ENCODE measurements at places on chromosomes 1 and 21.

DNA sequence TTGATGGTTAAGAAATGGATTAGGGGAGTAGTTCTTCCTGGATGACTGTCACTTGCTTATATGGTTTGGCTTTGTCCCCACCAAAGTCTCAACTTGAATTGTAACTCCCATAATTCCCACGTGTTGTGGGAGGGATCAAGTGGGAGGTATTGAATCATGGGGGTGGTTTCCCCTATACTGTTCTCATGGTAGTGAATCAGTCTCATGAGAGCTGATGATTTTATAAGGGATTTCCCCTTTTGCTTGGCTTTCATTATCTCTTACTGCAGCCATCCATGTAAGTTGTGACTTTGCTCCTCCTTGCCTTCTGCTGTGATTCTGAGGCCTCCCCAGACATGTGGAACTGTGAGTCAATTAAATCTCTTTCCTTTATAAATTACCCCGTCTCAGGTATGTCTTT lies 1621.1 kb downstream of the MRPL39 start:
- no peak for DNase-seq

GRCh38 chr1:184299406-184299790 lies 87.4 kb upstream of the C1orf21 start:
- DNase-seq: no peak

DNA sequence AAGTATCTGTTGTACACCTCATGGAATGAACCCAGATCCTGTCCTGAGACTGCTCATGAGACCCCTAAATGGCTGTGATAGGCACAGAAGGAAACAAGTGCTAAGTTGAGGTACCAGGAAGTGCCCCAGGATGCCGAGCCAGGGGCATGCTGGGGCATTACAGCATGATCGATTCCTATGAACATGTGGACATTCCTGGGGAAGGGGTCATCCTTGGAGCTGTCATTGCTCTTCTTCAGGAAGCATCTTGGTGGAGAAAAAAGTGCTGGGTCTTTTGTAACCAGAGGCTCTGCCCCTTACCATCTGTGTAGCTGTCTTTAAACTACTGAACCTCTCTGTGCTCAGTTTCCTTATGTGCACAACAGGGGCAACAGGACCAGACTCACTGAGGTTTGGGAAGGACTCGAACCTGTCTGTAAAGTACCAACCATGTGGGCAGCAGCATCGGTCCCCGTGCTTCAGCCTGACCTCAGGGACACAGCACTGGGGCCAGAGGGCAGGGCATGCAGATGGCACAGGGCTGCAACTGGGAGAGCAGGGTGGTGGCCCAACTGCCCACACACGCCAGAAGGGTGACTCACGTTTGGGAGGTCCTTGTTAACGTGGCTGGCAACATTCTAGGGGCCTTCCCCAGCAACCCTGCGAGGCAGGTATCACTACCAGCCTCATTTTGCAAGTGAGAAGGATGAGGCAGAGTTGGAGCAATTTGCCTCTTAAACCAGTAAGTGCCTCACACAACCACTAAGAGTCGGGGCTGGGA lies 142.3 kb upstream of the EDN2 start:
- DNase-seq: no peak

- DNase-seq: no peak
These were observed 10.3 kb downstream of the PADI4 start for GRCh38 chr1:17318262-17318661.

DNA sequence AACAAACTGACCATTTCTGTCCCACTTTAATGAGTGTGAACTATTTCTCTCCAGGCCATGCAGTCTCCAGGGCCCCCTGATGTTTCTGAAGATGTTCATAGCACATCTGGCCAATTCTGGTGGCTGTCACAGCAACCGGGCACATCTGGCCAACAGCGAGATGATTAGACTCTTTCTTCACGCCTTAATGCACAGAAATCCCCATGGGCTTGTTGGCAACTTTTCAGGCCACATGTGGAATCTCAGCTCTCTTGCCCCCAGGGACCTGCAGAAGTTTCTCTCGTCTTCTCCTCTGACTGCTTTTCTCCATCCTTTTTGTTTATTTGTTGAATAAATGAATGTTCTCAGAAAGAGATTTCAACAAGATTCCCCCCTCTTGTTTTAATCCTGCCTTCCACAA lies 71.2 kb upstream of the HMGB4 start:
- DNase-seq: no peak

DNA sequence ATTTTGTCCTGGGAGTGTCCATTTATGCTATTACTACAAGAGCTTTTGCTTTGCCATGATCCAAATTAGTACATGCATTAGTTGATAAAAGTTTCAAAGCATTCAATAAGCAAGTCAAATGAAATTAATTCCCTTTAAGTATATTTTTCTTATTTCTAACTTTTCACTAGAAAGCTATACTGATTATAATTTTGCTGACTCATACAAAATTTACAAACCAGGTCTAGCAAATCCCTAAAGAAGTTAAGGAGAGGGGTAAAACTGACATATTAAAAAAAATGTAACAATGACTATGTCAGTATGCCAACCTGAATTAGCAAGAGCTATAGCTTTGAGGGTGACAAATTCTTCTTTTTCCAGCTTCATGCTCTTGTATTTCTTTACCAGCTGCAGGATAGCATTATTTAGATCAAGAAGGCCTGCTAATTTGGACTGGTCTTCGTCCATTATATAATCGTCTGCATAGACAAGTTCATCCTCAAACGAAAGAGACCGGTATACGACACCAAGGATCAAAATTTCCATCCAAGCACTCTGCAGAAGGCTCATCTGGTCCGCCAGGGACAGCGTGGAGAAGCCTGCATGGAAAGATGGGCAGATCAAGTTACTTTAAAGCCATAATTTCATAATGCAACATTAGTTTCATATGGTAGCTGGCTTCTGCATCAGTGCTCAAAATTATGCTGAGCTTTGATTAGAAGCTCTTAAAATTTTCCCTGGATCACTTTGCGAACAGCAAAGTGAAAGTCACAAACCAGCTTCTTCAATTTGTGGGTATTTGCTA lies 95.8 kb upstream of the USH2A start:
- DNase-seq: no peak

DNA sequence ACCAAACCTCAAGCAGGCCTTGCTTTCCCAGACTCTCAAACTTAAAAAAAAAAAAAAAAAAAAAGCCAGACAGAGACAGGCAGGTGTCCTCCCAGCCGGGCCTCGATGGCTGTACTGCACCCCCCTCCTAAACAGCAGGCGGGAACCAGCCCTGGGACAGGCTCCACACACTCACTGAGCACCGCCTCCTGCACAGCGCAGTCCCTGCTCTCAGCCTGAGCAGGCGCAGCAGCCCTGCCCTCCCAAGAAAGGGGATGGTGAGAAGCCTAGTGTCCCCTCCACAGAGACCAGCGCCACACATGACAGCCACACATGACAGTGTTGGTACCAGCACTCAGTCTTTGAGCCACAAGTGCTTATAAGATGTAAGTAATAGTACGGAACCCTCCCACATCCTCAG lies 11.9 kb downstream of the MX2 start:
- no peak for DNase-seq

DNA sequence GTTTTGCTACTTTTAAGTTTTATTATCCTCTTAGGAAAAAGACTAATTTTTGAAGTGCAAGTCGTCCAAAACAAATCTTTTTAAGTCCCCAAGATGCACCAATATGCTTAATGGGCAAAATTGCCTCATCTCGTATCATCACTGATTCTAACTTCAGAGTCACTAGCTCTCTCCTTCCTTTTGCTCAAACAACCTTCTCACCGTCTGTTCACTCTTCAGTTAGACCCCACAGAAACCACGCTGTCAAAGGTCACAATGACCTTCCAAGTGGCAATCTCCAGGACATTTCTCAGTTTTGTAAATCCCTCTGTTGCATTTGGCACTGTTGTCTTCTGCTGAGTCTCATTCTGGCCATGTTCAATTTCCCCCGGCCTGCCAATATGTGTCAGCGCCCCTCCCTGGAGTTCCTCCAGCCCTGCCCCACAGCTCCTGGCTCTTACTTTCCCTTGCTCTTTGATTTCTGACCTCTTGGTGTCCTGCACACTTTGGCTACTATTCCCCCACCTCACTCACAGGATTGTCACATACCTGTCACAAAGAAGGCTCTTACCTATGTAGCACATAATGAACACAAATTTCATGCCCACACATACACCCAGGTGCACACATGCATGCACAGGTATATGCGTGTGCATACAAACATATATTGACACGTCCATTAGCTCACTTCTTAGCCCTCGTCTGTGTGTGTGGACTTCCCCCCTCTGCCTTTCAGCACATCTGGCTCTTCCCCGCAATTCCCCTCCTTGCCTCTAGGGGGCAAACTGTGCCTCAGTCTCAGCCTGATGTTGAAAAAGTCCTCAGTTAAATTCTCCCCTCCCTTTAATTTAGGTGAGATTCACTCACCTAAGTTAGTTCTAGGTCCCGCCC lies 354.0 kb upstream of the DUSP10 start:
- DNase-seq: peak; percentile 67

- no peak for DNase-seq
These were observed 185.9 kb downstream of the COQ8A start for GRCh38 chr1:227125929-227126545.

DNA sequence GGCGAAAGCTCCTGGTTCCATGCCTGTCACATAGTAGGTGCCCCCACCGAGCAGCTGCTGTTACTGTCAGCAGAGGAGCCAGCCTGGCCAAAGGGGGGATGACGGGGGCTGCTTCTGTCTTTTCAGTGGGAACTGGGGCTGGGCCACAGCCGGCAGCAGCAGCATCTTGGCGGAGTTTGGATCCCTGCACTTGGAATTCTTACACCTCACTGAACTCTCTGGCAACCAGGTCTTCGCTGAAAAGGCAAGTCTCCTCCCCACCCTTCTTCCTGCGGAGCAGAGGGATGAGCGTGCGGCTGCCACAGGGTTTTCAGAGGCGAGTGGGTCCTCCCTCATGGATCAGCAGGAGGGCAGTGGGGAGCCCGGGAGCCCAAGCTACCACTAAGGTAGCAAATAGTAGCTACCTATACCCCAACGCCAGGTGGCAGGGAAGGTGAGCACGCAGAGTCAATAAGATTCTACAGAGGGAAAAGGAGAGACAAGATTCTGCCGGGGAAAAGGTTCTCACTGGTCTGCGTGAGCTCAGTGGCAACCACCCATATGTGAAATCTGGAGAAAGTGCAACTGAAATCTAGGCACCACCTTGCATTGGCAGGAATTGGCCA lies 41.4 kb upstream of the SELENON start:
- DNase-seq: no peak

- DNase-seq: no peak
These were observed 89.0 kb upstream of the CHODL start for GRCh38 chr21:18155508-18156193.

- no peak for DNase-seq
These were observed 83.9 kb upstream of the ATP1A1 start for GRCh38 chr1:116289193-116289592.

DNA sequence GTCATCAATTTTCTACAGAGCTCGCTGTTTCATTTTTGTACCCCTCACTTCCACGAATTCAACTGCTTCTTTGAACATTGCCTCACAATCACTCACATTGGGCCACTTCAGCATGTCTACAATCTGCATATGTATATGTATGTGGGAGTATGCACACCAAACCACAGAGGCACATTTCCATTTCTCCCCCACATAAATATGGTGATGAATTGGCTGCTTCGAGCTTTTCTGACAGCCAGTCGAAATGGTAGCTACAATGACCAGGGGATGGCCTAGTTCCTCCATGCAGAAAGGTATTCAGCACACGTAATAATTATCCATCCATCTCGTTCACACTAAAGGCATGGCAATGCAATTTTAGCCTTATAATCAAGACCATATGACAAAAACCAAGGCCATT lies 229.6 kb upstream of the ESRRG start:
- DNase-seq: no peak

DNA sequence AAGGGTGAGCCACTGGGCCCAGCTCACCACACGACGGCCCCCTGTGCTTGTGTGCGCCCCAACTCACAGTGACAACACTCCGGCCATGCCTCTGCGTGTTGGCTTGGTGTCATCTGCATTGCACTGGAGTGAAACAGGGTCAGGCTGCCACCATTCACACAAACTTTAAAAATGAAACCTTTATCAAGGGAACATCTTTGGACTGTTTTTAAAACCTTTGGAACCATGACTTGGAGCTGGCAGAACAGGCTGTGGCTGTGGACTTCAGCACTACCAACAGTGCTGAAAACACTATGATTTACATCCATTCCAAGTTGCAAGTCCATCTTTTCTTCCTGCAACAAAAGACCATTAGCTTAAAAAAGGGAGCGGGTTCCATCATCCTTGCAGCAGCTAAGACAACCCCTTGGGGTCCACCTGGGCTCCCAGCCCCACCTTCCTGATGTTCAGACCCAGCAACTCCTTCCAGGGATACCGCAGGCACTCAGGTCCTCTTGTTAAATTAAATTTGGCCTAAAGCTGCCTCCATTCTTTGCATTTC lies 25.6 kb downstream of the POFUT2 start:
- DNase-seq: no peak

GRCh38 chr1:101781201-101781831 lies 215.4 kb downstream of the OLFM3 start:
- DNase-seq: no peak

DNA sequence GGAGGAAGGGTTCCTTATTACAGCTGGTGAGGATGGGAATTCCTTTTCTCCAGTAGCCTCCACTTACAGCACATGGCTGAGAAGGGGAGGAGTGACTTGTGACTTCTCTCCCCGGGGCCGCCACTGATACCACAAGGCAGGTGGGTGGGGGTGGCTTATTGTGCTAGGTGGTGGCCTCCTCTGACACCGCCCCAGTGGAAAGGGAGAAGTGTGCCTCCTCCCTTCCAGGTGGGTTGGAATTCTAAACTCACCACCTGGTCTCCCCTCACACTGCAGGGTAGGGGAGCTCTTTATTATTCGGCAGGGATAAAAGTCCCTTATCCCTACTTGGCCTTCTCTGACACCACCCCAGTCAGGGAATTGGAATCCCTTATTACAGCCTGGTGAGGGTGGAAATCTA lies 89.5 kb downstream of the CCDC30 start:
- DNase-seq: no peak

DNA sequence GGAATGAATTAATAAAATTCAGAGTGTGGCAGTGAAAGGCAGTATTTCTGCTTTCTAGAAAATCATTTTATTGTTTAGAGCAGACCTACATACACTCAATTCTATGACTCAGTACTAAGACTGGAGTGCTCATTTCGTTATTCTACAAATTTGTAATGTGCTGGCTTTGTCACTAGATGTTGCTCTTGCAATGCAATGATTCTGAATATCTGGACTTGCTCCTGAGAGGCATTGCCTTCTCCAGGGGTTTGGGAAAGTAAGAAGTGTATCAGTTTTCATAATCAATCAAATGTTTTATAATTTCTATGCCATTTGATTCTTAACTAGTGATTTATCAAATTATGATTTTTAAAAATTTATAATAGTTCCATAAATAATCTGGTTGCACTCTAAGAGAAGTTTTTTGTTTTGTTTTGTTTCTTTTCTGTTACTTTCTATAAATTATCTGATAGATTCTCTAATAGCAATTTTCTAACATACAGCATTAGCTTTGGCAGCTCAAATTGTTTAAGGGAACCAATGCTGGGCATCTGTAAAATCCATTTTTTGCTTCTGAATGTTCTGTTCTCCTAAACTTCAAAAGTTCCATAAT lies 280.5 kb upstream of the SGIP1 start:
- DNase-seq: no peak

- DNase-seq: no peak
These were observed 754 bp upstream of the KRTAP10-5 start for GRCh38 chr21:44581158-44581557.

- no peak for DNase-seq
These were observed 377.4 kb downstream of the RRAGC start for GRCh38 chr1:38481871-38482826.

- DNase-seq: no peak
These were observed 88.3 kb downstream of the KCNJ6 start for GRCh38 chr21:37827913-37828312.

All from activated CD4-positive, CD25-positive, alpha-beta regulatory T cell treated with anti-CD3 and anti-CD28 coated beads, Interleukin-2, amount 50 U/mL, for 72 hours (primary cell).